Mesothelial cell of epicardium (in vitro differentiated cells): ENCODE measurements at places on chromosomes 6 and 20. TPM values are rescaled to one million over a fixed set of nuclear protein-coding genes. Genes with fewer than 3 reads are reported as not detected.

GRCh38 chr20:14512839-14513238 is 175.4 kb upstream of the FLRT3 start:
- H3K27ac ChIP-seq: peak overlapping the region; percentile 2
- peaks cover 33% of the 10 kb centered on the region for H3K4me1 ChIP-seq
- no peak for DNase-seq
- H3K4me3 ChIP-seq: no peak overlapping the region
- H3K27me3 ChIP-seq: no peaks in the 10 kb centered on the region

- no peak for DNase-seq
- H3K4me3 ChIP-seq: no peak overlapping the region
Measured at GRCh38 chr6:138032571-138032970, 74.6 kb downstream of the PERP start.

GRCh38 chr6:137237413-137238170 is 18.4 kb upstream of the IFNGR1 start:
- peaks cover 14% of the 10 kb centered on the region for H3K4me1 ChIP-seq
- peak overlapping the region; percentile 66 for H3K27ac ChIP-seq
- H3K4me3 ChIP-seq: no peak overlapping the region
- H3K27me3 ChIP-seq: no peaks in the 10 kb centered on the region
- no peaks in the 10 kb centered on the region for H3K36me3 ChIP-seq
- no peak for DNase-seq

- H3K27me3 ChIP-seq: peaks cover 31% of the 10 kb centered on the region
- no peaks in the 10 kb centered on the region for H3K4me1 ChIP-seq
- no peak overlapping the region for H3K4me3 ChIP-seq
- no peak overlapping the region for H3K27ac ChIP-seq
Measured at GRCh38 chr6:33139596-33140206, 52.6 kb downstream of the COL11A2 start.

- H3K27me3 ChIP-seq: peaks cover 10% of the 10 kb centered on the region
- H3K27ac ChIP-seq: no peak overlapping the region
- H3K4me1 ChIP-seq: peaks cover 12% of the 10 kb centered on the region
- H3K4me3 ChIP-seq: no peak overlapping the region
- H3K36me3 ChIP-seq: no peaks in the 10 kb centered on the region
- DNase-seq: no peak
Measured at GRCh38 chr6:25697537-25698340, 45.7 kb downstream of the SCGN start.

GRCh38 chr20:35014537-35014936 is 58.9 kb downstream of the MYH7B start:
- H3K4me3 ChIP-seq: no peak overlapping the region
- peaks cover 14% of the 10 kb centered on the region for H3K4me1 ChIP-seq
- H3K36me3 ChIP-seq: peaks cover 30% of the 10 kb centered on the region
- DNase-seq: no peak
- no peaks in the 10 kb centered on the region for H3K27me3 ChIP-seq

DNA sequence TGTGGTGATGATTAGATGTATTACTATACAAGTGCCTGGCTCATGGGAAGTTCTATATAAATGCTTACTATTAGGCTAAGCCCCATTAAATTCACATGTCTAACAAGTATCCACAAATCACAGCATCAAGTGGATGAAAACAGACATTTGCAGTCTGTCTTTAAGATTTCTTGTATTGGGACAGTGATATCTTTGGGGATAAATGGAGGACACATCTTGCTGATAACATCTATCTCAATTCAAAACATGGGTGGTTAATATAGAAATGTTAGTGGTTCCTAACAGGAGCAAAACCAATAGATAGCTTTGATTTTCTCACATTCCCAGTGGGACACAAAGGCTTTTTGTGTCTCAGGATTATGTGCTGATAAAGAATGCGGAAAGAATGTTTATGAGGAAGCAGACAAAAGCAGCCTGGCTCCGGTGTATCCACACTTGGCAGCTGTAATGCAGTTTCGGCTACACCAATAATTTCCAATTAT is 29.3 kb downstream of the PTPRK start:
- peak overlapping the region; percentile 49 for H3K4me3 ChIP-seq
- peaks cover 8% of the 10 kb centered on the region for H3K36me3 ChIP-seq
- H3K4me1 ChIP-seq: peaks cover 23% of the 10 kb centered on the region
- no peaks in the 10 kb centered on the region for H3K27me3 ChIP-seq
- no peak for DNase-seq

- no peaks in the 10 kb centered on the region for H3K27me3 ChIP-seq
- H3K36me3 ChIP-seq: peaks cover 5% of the 10 kb centered on the region
- no peak overlapping the region for H3K27ac ChIP-seq
- no peak for DNase-seq
- no peak overlapping the region for H3K4me3 ChIP-seq
Measured at GRCh38 chr6:57224769-57225515, 2.8 kb upstream of the RAB23 start.

- H3K4me3 ChIP-seq: no peak overlapping the region
- peaks cover 14% of the 10 kb centered on the region for H3K4me1 ChIP-seq
- peak overlapping the region; percentile 23 for H3K27ac ChIP-seq
- no peak for DNase-seq
- no peaks in the 10 kb centered on the region for H3K27me3 ChIP-seq
Measured at GRCh38 chr6:48183178-48183577, 72.2 kb upstream of the PTCHD4 start.

GRCh38 chr6:37821446-37821845 is 1.9 kb downstream of the ZFAND3 start:
- peaks cover 65% of the 10 kb centered on the region for H3K4me1 ChIP-seq
- peak overlapping the region; percentile 89 for H3K4me3 ChIP-seq
- peaks cover 2% of the 10 kb centered on the region for H3K36me3 ChIP-seq
- DNase-seq: no peak
- H3K27ac ChIP-seq: peak overlapping the region; percentile 90

- H3K27ac ChIP-seq: no peak overlapping the region
- H3K27me3 ChIP-seq: no peaks in the 10 kb centered on the region
- no peak for DNase-seq
Measured at GRCh38 chr6:136514591-136514990, 35.6 kb downstream of the MAP7 start.

- H3K4me3 ChIP-seq: no peak overlapping the region
- H3K27ac ChIP-seq: no peak overlapping the region
- H3K27me3 ChIP-seq: no peaks in the 10 kb centered on the region
Measured at GRCh38 chr20:14633507-14633906, 296.1 kb upstream of the FLRT3 start.

- peaks cover 19% of the 10 kb centered on the region for H3K4me1 ChIP-seq
- no peak overlapping the region for H3K27ac ChIP-seq
- no peaks in the 10 kb centered on the region for H3K27me3 ChIP-seq
- no peak for DNase-seq
- H3K4me3 ChIP-seq: no peak overlapping the region
Measured at GRCh38 chr20:35196313-35196712, 24.4 kb downstream of the PROCR start.

GRCh38 chr20:21134883-21135493 is 9.1 kb downstream of the KIZ start:
- H3K27me3 ChIP-seq: no peaks in the 10 kb centered on the region
- peaks cover 13% of the 10 kb centered on the region for H3K36me3 ChIP-seq
- H3K27ac ChIP-seq: no peak overlapping the region
- no peak overlapping the region for H3K4me3 ChIP-seq
- H3K4me1 ChIP-seq: no peaks in the 10 kb centered on the region

DNA sequence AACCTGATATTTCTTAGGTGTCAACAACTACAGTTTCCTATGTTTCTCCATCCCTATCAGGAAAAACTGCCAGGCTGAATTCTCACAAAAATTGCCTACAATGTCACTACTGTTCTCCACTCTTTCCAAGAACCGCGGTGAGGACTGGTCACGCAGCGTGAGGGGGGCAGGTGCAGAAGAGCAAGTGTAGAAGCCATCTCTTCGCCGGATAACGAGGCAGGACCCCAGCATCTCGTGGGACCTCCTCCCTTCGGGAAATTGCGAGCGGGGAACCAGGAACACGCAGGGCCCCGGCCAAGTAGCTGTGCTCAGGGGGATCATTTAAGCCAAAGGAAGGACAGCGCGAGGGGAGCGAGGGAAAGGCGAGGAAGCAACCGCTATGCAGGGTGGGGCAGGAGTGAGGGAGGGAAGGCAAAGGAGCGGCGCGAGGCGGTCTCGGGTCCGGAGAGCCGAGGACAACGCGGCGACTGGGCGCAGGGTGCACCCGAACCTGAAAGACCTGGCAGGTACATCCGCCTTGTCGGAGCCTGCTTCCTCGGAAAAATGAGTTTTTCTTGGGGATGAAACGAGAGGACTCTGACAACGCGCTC is 559 bp downstream of the APMAP start:
- H3K4me1 ChIP-seq: peaks cover 39% of the 10 kb centered on the region
- peak overlapping the region; percentile 94 for H3K27ac ChIP-seq
- H3K36me3 ChIP-seq: no peaks in the 10 kb centered on the region
- peaks cover 4% of the 10 kb centered on the region for H3K27me3 ChIP-seq
- no peak for DNase-seq
- peak overlapping the region; percentile 91 for H3K4me3 ChIP-seq

- H3K27ac ChIP-seq: no peak overlapping the region
- peaks cover 28% of the 10 kb centered on the region for H3K27me3 ChIP-seq
- DNase-seq: no peak
- H3K4me3 ChIP-seq: no peak overlapping the region
Measured at GRCh38 chr20:19129976-19130612, 82.3 kb upstream of the SLC24A3 start.

- peaks cover 20% of the 10 kb centered on the region for H3K4me1 ChIP-seq
- no peak overlapping the region for H3K4me3 ChIP-seq
- peaks cover 19% of the 10 kb centered on the region for H3K36me3 ChIP-seq
- H3K27ac ChIP-seq: peak overlapping the region; percentile 94
Measured at GRCh38 chr20:31560094-31560745, 44.9 kb upstream of the ID1 start.

GRCh38 chr6:167915139-167915538 is 82.3 kb upstream of the KIF25 start:
- H3K27me3 ChIP-seq: no peaks in the 10 kb centered on the region
- no peak overlapping the region for H3K4me3 ChIP-seq
- no peak for DNase-seq
- peaks cover 48% of the 10 kb centered on the region for H3K36me3 ChIP-seq
- peaks cover 12% of the 10 kb centered on the region for H3K4me1 ChIP-seq

GRCh38 chr20:57663241-57663640 is 43.0 kb upstream of the ZBP1 start:
- H3K27ac ChIP-seq: peak overlapping the region; percentile 66
- no peaks in the 10 kb centered on the region for H3K27me3 ChIP-seq
- peaks cover 2% of the 10 kb centered on the region for H3K36me3 ChIP-seq
- DNase-seq: no peak

DNA sequence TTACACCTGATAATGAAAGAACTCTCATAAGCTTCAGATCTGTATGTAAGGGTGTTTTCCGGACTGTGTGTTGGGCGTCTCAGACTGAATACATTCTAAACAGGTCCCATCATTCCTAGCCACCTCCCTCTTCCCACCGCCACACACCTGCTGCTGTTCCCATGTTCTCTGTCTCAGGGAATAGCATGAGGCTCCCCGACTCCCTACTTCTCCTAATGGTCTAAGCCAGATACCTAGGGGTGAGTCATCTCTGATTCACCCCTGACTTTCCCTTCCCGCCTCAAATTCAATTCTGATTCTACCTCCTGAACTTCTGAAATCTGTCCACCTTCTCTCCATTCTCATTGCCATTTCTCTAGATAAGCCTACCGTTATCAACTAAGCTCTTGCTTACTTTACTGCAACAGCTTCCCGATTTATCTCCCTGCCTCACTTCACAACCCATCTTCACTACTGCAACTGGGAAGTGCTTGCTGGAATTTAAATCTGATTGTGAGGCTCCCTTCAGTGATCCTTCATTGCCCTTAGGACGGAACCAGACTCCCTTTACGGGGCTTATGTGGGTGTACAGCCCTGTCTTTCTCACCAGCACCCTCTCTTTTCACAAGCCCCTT is 1.6 kb downstream of the TMEM14A start:
- DNase-seq: no peak
- no peaks in the 10 kb centered on the region for H3K27me3 ChIP-seq
- peak overlapping the region; percentile 83 for H3K4me3 ChIP-seq
- peaks cover 36% of the 10 kb centered on the region for H3K4me1 ChIP-seq

- no peaks in the 10 kb centered on the region for H3K36me3 ChIP-seq
- no peak overlapping the region for H3K27ac ChIP-seq
- no peaks in the 10 kb centered on the region for H3K27me3 ChIP-seq
- peaks cover 10% of the 10 kb centered on the region for H3K4me1 ChIP-seq
- H3K4me3 ChIP-seq: no peak overlapping the region
Measured at GRCh38 chr6:154614101-154614500, 103.6 kb upstream of the CNKSR3 start.

DNA sequence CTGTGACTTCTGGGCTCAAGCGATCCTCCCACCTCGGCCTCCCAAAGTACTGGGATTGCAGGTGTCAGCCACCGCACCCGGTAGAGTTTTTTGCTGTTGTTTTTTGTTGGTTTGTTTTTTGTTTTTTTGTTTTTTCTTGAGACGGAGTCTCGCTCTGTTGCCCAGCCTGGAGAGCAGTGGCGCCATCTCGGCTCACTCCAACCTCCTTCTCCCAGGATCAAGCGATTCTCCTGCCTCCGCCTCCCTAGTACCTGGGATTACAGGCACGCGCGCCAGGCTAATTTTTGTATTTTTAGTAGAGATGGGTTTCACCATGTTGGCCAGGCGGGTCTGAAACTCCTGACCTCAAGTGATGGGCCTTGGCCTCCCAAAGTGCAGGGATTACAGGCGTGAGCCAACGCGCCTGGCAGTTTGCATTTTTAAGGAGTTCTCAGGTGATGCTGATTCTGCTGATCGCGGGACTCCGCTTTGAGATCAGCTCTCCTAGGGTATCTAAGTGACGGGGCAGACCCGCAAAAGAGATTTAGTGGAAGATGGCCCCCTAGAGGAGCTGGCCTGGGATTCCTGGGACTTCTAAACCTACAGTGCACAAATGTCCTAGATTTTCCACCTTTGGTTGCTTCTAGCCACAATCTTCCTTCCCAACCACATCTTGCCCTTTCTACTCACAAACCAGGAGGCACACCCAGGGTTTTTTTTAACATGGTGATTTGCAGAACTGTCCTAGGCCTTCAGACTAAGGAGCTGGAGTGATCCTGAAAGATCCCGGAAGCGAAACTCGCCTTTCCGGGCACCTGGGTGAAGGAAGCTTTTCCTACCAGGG is 45.2 kb downstream of the DPPA5 start:
- DNase-seq: no peak
- peak overlapping the region; percentile 96 for H3K27ac ChIP-seq
- H3K4me1 ChIP-seq: peaks cover 35% of the 10 kb centered on the region
- peak overlapping the region; percentile 96 for H3K4me3 ChIP-seq

- DNase-seq: no peak
- no peak overlapping the region for H3K4me3 ChIP-seq
- no peaks in the 10 kb centered on the region for H3K36me3 ChIP-seq
- no peaks in the 10 kb centered on the region for H3K4me1 ChIP-seq
Measured at GRCh38 chr6:72081871-72082270, 195.5 kb downstream of the RIMS1 start.

Gene MICB
- 0.31 TPM in 1 of 3 replicates, not detected in the others for total RNA-seq

Gene HS3ST5
- 0.16 to 0.49 TPM (median 0.27 TPM) in 3 replicates for total RNA-seq

Gene FUT9
- 2.7 to 3.1 TPM (median 3.0 TPM) in 3 replicates for total RNA-seq

Gene PPP1R14C
- total RNA-seq: 0.16 to 0.38 TPM (median 0.27 TPM) in 3 replicates

Gene CALHM4
- not detected in 3 replicates for total RNA-seq

Gene CDKAL1
- total RNA-seq: 21.2 to 22.6 TPM (median 22.0 TPM) in 3 replicates

Gene CD109
- total RNA-seq: 3.7 to 4.3 TPM (median 3.8 TPM) in 3 replicates

Gene RGS17
- 1.1 to 1.3 TPM (median 1.2 TPM) in 3 replicates for total RNA-seq

Gene C6orf15
- not detected in 3 replicates for total RNA-seq

Gene TCP11
- total RNA-seq: 0.20 to 0.24 TPM (median 0.20 TPM) in 3 replicates

Gene VGLL2
- total RNA-seq: not detected in 3 replicates

Gene GABRR1
- total RNA-seq: not detected in 3 replicates
